ENCODE measurements at places on chromosomes 12 and 14. TPM values are rescaled to one million over a fixed set of nuclear protein-coding genes. Genes with fewer than 3 reads are reported as not detected.

The TSPAN8 gene
- total RNA-seq, result not detected

The TMEM117 gene
- total RNA-seq, result 1.0 TPM

- DNase-seq, result no peak
Measured at GRCh38 chr12:20097626-20098025, 270.7 kb upstream of the PDE3A start.

The CPNE6 gene
- total RNA-seq, result 0.14 TPM

The ESR2 gene
- total RNA-seq, result not detected

- DNase-seq, result no peak
Measured at GRCh38 chr12:26938701-26939062, 412 bp downstream of the FGFR1OP2 start.

DNA sequence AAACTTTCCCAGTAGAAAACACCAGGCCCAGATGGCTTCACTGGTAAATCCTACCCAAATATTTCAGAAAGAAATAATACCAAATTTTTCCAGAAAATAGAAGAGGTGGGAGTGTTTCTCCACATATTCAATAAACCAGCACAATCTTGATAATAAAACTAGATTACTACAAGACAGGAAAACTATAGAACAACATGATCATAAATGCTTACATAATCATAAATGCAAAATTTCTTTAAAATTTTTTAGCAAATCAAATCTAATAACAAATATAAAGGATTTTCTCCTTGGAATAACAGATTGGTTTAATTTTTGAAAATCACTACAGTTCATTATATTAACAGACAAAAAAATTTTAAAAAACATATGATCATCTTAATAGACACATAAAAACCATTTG lies 294.5 kb downstream of the BCL11B start:
- DNase-seq, result no peak

DNA sequence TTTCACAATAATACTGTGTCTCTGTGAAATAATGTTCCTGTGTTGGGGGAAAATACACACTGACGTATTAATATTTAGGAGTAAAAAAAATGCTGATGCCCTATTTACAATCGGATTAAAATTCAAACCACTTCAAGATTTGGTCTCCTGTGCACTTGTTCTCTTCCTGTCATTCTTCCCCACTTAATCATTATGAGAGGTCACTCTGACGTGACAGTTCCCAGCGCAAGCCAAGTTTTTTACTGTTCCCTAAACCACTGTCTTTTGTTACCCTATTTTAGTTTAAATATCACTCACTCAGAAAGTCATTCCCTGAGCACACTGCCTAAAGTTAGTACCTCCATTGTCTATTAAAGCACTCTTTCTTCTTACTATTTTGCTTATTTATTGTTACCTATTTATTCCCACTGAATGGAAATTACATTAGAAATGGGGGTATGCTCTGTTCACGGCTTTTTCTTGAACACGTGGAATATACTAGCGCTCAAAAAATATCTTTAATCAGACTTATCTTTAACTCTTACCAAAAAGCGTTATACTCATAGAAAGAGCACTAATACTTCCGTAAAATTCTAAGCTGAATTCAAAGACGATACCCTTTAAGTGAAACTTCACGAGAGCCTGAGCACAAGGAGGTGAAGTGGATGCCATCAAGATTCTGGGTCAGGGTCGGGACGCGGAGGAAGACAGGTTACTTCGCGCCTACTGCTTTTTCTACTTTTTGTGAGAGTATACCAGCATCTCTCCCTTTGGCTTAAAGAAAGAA lies 670 bp upstream of the PSMA3 start:
- DNase-seq, result no peak

GRCh38 chr14:68393259-68393658 lies 399.6 kb downstream of the ZFP36L1 start:
- no peak for DNase-seq

DNA sequence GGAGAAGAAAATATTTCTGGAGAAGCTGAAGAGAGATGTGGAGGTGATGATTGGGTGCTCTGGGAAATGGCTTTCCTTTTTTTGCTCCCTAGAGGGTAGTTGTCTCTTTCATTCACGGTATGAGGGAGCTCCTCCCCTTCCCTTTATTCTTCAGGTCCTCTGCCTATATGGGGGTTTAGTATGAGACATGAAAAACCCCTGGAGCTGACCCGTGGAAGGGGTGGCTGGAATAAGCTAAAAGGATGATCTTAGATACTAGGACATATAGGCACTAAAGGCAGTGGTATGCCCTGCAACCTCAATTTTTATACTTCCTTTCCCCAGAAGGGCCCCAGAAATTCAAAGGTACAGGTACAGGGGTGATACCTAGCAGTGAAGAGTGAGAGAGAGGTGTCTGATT lies 4.2 kb upstream of the DTX3 start:
- DNase-seq, result no peak

- no peak for DNase-seq
Measured at GRCh38 chr14:23483236-23483854, 13.8 kb downstream of the NGDN start.

The CTSG gene
- total RNA-seq, result not detected

DNA sequence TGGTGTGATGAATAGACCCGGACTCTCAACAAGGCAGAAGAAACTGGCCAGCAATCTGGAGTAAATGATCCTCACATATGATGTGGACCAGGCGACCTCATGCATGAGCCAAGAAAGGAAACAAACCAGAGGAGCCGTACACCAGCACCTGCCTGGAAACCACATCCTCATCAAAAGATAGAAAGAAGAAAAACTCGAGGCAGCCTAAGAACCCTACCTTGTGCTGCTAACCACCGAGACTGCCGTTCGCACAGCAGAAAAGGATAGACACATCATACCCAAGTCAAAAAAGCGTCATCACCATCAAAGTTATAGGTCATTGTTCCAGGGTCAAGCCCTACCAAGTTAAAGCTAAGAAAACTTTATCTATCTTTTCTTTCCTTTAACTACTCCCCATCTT lies 66.7 kb downstream of the RESF1 start:
- DNase-seq, result peak; percentile 43

- DNase-seq, result peak; percentile 79
Measured at GRCh38 chr12:6943722-6944380, at the start of the genes C12orf57 and RNU7-1. C12orf57 (plus strand) TSS chr12:6944022; CDS start chr12:6944122, 100 bp downstream. RNU7-1 (plus strand) TSS chr12:6943816.

The MANSC4 gene
- not detected for total RNA-seq

DNA sequence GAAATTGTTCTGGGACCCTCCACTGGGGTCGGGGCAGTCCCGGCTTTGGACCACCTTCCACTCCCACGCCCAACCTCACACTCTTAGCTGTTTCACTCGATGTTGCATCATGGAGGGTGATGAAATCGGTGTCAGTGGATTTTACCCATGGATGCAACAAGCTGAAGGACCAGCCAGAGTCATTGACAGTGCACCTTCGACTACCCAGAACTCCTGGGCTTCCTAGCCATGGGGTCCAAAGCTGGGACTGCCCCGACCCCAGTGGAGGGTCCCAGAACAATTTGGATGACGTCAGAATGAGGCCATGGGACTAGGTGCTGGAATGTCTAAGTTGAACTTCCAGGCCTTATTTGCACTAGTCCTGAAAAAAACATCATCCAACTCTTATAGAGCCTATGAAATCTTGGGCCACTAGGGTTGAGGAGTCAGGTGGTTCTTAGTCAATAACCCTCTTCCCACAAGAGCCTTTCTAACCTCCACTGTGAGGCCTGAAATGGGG lies 882 bp upstream of the IL23A start:
- DNase-seq, result no peak

The SRRM4 gene
- total RNA-seq, result not detected

DNA sequence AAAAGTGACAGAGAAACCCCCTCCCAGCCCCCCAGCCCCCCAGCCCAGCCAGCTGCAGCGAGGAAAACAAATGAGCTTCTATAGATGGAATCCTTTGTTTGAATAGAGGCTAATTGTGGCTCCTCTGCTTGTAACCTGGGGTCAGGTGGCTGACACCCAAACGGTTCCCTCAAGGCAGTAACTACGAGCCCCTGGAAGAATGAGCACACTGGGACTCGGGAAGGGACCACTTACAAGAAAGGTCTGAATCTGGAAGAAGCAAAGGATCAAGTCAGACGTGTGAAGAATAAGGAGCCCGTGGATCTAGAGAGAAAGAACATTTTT lies 108.7 kb upstream of the FUT8 start:
- DNase-seq, result no peak
